ENCODE measurements at places on chromosomes 5 and 9.

DNA sequence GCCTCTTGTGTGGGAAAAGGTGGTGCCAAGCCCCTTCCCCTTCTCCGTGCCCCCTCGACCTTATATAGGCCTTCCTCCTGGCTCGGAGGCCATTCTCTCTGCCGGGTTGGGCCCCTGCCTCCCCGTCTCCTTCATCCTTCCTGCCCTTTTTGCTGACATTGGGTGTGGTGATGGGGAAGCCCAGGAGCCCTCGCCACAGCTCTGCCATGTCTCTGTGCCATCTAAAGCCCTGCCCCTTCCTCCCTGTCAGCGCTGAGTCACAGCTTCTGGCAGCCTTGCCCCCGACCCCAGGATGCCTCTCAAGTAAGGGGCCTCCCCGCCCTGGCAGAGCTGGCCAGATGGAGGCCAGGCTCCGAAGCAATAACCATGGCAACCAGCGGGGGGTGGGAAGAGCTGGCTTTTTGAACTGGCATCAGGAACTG is 30.4 kb downstream of the JADE2 start:
- DNase-seq = peak; percentile 50

- no peak for DNase-seq
Observed at GRCh38 chr5:14714706-14715105, 50.2 kb downstream of the OTULIN start.

DNA sequence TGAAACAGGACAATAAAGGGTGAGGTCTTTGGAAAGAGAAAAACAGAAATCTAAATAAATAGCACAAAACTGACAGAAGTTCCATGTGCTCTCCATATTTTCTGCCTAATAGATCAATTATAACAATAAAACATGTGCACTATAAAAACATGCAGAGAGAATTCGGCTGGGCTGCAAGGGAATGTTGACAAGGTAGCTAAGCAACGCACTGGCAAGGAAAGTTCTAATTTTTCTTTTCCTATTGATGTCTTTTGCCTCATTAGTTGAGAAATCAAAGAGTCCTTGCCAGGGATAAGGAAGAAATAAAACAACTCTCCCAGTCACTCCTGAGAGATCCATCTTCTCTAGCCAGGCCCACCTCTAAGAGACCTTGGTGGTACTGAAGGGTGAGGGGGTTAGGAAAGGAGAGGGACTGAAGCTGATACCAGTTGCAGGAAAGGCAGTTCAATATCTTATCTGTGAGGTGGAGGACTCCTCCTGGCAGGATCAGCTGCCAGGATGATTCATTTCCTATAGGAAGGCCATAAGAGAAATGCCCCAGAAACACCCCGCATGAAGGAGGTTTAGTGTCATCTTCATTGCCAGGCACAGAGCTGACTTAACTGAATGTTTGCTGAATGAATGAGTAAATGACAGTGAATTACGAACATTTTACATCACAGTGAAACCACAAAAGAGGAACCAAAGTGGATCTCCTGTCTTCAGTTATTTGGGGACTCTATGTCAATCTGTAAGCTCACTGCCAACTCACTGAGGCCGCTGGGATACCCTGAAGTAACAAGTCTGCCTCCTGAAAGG is 63.7 kb upstream of the IFNK start:
- DNase-seq = peak; percentile 23

DNA sequence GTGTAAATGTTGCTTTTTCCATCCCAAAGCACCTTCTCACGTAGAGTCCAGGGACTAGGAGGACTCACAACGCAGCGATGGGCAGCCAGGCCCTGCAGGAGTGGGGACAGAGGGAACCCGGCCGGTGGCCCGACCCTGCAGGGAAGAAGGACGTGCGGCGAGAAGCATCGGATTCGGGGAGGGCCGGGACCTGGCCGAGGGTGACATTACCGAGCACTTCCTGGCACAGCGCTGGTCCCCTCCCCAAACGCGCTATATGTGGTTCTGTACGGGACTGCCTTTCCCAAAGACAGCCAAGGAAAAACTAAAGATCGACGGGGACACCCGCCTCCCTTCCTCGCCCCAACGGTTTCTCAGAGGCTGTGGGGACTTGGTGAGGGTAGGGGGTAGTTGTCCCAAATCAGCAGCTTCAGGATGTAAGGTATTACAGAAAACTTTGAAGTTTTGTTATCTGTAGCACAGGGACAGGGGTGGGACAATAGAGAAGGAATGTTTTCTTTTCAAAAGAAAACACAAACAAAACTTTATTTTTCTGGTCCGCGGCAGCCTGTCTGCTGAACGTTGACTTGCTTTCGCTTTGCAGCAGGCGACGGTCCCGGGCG is 887 bp upstream of the MAP3K1 start:
- DNase-seq = no peak

DNA sequence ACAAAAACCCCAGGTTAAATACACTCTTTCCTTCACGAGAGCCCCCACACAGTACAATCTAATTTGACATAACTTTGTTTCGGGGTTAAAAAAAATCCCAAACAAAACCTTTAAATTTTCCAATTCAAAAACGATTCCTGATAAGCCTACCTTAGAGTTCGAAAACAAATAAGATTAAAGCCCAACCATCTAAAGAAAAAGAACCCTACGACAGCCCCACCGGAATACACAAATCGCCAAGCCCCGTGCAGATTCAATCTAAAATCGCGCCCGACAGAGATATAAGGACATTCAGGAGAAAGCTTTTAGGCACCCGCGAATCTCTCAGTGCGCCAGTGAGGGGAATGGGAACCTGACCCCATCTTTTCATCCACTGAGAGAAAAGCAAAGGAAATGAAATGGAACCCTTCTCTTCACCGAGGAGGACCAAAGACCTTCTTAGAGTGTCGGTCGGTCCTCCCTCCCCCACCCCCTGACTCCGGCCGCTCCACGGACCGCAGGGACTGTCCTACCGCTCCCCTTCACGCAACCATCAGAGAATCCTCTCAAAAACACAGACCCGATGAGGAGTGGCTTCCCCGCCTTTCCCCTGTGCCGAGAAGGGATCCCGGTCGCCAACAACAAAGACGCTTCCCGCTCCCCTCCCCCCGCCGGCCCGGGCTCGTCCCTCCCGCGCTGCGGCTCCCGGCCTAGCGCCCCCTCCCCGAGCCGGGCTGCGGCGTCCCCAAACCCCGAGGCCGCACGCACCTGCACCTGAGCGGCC is 925 bp downstream of the ABHD17B start:
- peak; percentile 39 for DNase-seq

GRCh38 chr9:89481538-89481915 is 16.4 kb downstream of the SEMA4D start:
- DNase-seq = no peak

DNA sequence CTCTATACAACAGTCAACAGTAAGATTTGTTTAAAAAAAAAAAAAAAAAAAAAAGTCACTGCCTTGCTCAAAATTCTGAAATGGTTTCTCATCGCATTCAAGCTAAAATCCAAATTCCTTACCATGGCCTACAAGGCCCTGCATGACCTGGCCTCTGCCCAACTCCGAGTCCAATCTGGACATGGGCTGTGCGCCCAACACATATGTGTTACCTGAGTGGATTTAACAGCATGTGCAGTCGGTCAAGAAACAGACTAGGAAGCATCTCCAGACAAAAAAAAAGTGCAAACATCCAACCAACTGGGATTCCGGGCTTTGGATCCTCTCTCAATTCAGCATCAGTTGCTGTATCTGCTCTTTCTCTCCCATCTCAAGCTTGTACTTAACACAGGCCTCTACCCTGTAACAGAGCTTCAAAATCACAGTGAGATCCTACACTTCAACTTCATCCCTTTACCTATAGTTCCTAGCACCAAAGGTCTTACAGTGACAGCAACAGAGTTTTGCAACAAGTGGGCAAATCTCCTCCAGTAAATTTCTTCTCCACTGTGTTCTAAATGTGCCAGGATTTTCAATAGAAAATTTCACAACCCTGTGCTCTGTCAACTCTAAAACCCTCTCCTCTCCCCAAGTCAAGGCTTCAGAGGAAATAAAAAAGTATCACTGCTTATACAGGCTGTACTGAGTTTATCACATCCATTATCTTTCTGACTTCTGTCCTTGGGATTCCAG is 19.6 kb downstream of the ZNF608 start:
- no peak for DNase-seq

GRCh38 chr5:34550964-34551363 is 105.2 kb upstream of the RAI14 start:
- no peak for DNase-seq

- DNase-seq = no peak
Observed at GRCh38 chr5:150490296-150490669, 17.6 kb upstream of the NDST1 start.

- DNase-seq = no peak
Observed at GRCh38 chr9:103615994-103616393, 478.1 kb upstream of the SMC2 start.

DNA sequence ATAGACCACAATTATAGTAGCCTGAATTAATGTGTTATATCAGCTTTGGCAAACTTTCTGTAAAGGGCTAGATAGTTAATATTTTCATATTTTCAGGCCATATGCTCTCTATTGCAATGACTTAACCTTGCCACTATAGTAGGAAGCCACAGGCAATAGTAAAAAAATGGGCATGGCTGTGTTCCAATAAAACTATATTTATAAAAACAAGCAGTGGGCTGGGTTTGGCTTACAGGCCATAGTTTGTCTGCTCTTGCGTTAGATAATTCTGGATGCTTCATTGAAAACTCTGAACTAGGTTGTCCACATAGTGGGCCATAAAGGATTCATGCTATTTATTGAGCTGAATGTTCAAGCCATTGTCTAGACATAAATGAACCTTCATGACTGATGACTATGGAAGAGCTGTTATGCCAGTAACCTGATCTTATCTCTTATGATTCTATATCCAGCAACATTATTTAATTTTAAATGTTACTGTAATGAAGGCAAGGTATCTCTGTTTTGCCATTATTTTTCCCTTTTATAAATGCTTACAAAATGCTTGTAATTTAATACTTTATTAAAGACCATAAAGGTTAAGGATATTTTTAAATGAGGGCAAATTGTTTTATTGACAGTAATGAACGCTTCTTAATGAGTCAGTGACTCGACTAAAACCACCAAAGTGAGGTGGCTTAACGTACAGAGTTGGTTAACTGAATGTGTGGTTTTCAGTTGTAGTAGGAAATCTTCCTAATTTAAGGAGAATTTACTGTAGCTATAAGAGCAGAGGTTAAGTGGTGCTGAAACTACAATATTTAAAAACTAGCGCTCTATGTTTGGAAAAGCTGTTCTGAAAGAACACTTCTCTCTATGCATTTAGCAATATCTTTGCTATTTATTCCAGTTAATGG is 560.6 kb downstream of the PRR16 start:
- DNase-seq = no peak

DNA sequence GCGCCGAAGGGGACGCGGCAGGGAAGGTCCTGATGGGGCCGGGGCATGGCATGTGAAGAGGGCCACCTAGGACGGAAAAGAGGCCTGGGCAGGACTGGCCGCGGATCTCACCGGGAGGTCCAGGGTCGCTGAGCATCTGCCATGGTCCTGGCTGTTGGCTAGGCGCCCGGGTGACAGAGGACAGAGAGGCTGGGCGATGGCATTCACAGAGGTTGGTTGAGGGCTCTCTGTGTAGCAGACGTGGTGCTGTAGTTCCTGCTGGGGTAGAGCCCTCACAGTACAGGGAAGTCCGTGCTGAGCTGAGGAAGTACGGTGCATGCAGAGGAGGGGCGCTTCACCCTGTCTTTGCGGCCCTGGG is 427 bp downstream of the PCYOX1L start:
- peak; percentile 28 for DNase-seq

GRCh38 chr5:135482381-135482933 is 30.3 kb upstream of the TIFAB start:
- no peak for DNase-seq

DNA sequence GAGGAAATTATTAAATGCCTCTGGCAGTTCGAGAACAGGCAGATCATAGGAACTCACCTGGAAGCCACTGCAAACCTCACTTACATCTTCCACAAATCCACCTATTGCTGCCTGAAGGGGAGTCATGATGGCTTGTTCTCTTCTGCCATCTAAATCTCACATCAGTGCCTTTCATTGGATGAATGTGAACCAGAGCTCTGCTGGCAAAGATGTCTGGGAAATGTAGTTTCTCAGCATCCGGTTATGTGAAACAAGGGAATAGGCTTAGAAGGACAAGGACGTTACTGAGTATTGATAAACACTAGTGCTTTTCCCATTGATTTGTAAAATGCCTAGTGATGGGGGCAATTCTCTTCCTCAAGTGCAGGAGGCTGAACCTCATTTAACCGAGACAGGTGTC is 483.3 kb downstream of the ARHGEF28 start:
- DNase-seq = no peak

GRCh38 chr5:84119252-84119651 is 265.4 kb downstream of the EDIL3 start:
- DNase-seq = no peak

GRCh38 chr9:91837981-91838731 is 111.9 kb downstream of the ROR2 start:
- DNase-seq = peak; percentile 66

DNA sequence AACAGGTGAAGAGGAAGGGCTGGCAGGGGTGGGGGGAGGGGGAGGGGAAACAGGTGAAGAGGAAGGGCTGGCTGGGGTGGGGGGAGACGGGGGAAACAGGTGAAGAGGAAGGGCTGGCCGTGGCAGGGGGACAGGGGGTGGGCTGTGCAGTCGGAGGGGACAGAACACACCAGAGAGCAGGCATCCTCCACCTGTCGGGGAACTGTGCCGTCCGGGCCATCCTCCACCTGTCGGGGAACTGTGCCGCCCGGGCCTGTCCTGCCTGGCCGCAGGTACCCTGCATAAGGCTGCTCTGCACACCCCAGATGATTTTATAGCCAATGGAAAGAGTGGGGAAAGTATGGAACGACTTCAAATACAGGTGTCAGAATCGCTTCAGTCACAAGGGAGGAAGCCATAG is 32.5 kb upstream of the PPP1R26 start:
- DNase-seq = no peak

GRCh38 chr5:35803191-35803651 is 53.5 kb upstream of the IL7R start:
- peak; percentile 71 for DNase-seq

GRCh38 chr5:168174376-168174775 is 117.1 kb upstream of the WWC1 start:
- peak; percentile 12 for DNase-seq

- DNase-seq = no peak
Observed at GRCh38 chr9:87223392-87224246, 274.0 kb upstream of the DAPK1 start.

DNA sequence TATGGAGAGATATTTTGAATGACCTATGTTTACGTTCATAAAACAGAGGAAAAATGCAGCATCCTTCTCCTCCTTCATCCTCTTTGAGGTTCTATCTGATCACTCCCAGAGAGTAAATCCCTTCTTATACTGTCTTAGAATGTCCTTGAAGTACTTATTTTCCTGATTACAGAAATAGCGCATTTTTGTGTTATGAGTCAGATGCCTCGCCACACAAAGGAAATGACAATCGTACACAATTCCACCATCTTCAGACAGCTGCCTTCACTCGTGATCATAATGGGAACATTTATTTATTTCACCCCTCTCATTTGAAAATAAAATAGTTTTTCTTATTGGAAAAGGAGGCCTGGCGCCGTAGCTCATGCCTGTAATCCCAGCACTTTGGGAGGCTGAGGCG is 2.4 kb upstream of the GLT6D1 start:
- peak; percentile 60 for DNase-seq

- DNase-seq = no peak
Observed at GRCh38 chr5:83510260-83510659, 38.7 kb downstream of the VCAN start.

GRCh38 chr5:141084487-141084989 is 9.9 kb upstream of the PCDHB2 start:
- DNase-seq = peak; percentile 22
